ENCODE measurements at places on chromosomes 2 and 18.
A peak's percentile ranks its signal among the peaks of the same experiment; 100 is the strongest.

GRCh38 chr18:41025666-41026065 lies 929.4 kb upstream of the PIK3C3 start:
- DNase-seq, result no peak

GRCh38 chr18:27778925-27779324 lies 398.0 kb downstream of the CDH2 start:
- DNase-seq, result no peak

DNA sequence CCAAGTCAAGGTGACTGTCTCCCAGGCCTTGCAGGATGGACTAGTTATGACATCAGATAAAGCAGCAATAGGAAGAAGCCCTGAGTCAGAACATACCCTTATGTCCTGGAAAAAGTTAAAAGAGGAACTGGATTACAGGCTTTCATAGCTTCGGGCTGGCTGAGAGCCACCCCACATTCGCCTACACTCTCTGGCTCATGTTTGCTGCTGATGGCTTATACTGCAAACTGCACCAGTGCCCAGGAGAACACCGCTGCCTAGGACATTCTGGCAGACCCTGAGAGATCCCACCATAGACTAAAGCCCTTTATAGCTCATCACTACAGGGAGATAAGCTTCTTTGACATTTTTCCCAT lies 20.3 kb downstream of the SLC8A1 start:
- peak; percentile 29 for DNase-seq

DNA sequence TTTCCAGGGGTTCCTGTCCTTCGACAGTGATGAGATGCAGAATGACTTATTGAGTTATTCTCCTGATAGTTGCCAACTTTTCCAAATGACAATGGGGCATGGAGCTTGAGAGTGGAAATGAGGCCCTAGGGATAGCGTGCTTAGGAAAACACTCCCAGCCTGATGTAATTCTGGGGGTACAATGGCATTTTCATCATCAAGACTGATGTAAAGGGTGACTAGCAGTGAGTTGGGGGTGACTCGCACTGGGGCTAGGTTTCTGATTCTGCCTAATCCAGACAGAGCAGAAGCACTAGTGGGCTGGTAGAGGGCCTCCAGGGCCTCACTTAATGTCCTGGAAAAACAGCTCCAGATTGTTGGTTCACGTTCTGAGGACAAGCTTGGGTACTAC lies 34.0 kb upstream of the IL37 start:
- DNase-seq, result no peak

DNA sequence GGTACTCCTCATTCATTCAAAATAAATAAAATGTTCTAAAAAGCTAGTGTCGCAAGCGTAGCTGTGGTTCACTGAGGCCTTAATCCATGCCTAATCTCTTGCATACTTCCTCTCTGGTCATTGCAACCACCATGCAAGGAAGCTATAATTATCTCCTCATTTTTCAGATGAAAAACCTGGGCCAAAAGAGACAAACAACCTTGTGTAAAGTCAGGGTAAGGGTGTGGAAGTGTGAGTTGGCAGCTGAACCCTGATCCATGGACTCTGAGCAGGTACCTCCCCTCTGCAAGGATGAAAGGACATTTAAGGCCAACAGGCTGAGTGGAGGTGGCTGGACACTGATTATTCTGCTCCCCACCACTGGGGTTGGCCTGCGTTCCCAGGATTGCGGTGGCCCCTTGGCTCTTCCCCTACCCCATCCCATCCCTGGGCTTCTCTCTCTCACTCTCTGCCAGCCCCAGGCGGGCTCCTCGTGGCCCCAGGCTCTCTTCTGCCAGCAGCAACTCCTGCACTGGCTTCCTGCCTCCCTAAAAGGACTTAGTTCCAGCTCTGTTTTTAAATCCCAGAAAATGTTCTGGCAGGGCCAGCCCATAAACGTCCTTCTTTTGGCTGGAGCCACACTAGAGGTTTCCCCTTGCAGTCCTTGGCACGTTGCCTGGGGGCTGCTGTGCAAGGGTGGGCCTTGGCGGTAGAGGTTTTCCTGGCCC lies 72.0 kb upstream of the AFF3 start:
- no peak for DNase-seq

- DNase-seq, result peak; percentile 51
Observed at GRCh38 chr2:238127165-238128060, 11.1 kb upstream of the KLHL30 start.

DNA sequence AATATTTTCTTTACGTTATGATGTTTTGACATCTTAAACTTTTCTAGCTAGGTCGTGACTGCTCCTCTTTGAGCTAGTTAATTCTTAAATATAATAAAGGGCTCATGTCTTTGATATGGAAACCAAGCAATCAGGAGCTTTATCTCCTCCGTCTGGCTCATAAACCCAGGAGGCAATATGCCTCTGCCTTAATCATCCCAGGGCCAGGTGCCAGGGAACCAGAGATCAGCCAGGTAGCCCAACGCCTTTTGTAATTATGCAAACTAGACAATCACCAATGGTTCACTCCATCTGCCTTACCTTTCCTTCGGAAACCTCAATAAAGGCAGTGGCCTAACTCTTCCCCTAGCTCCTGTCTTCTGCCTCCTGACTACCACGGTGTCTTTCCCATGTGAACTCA lies 213.7 kb downstream of the KCNJ3 start:
- no peak for DNase-seq

- DNase-seq, result peak; percentile 25
Observed at GRCh38 chr2:18432999-18433398, 127.5 kb downstream of the RDH14 start.

- DNase-seq, result peak; percentile 29
Observed at GRCh38 chr2:69779258-69780001, 37.5 kb downstream of the ANXA4 start.

DNA sequence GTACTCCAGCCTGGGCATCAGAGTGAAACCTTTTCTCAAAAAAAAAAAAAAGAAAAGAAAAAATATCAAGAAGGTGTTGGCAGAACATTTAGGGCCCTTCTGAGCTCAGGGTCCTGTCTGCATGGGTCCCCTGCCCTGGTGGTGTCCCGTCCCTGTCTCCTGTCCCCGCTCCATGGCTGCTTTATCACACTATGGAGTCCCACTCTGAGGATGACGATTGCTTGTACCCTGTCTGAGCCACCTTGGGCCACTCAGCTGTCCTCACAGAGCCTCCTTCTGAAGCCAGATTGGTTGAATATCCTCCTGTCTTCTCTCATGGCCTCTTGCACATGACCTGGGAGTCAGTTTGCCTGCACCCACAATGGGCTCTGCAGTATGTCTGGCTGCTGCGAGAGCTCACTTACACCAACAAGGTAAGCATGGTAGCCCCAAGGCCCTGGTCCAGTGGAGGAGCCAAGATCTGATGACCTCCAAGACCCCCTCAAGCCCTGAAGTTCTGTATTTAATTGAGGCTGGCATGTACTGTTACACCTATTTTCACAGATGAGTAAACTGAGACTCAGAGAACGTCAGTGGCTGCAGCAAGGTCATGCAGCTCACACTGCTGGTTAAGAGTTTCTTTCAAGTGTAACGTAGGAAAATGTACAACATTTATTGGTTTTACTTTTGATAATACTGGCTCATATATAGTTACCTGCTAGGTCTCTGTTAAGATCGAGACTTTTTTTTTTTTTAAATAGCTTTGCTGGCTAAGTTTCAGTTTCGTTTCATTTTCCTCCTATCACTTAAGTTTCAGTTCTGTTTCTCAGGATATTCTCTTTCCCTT lies 16.9 kb upstream of the ZCCHC2 start:
- no peak for DNase-seq

- DNase-seq, result peak; percentile 68
Observed at GRCh38 chr18:58998401-58999203, 133.9 kb downstream of the ZNF532 start.

GRCh38 chr2:37775908-37776250 lies 104.4 kb upstream of the CDC42EP3 start:
- peak; percentile 61 for DNase-seq

GRCh38 chr2:88481691-88482336 lies 29.3 kb upstream of the FOXI3 start:
- DNase-seq, result peak; percentile 24

GRCh38 chr2:135023886-135024485 lies 23.3 kb downstream of the MAP3K19 start:
- no peak for DNase-seq

DNA sequence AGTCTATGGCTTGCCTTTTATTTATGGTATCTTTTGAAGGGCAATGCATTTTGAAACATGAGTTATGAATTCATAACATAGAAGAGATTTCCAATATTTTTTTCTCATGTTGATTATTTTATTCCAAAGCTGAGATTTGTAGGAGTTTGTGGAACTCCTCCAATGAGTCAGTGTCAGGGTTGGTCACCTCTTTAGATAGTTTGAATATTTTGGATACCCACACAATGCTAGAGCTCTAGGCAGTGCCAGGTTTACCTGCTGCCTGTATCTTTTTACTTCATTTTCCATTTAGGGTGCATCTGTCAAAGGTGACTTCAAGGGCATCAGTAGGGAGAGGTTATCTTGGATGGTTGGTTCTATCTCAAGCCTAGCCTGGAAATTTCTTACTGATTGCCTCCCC lies 152.7 kb downstream of the CERS6 start:
- no peak for DNase-seq

GRCh38 chr2:239726631-239727181 lies 298.4 kb downstream of the NDUFA10 start:
- no peak for DNase-seq

DNA sequence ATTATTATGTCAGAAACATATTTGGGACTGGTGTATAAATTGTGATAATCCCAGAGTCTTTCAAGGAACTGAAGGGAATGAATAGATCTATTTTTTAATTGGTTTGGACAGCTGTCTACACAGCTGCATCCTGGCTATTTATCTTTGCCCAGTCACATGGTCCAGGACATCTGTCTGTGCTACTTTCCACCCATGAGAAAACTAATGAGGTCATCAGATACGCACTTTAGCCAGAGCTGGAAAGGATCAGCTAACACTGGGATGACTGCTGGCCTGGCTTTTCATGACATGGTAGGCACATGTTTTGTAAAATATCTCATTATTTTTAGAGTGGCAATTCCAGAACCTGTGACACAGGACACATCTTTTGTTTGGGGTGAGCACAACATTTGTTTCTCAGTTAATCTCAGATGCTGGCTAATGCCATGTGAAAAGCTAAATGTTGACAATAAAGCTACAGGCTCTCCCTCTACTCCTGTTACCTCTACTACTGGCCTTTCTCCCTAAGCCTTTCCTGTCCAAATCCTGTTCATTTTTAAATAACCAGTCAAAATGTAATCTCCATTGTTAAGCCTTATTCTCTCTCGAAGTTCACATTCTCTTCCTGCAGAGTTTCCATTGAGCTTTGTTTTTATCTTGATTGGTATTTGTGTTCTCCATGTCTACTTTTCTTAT lies 500.7 kb downstream of the RIT2 start:
- DNase-seq, result peak; percentile 82

DNA sequence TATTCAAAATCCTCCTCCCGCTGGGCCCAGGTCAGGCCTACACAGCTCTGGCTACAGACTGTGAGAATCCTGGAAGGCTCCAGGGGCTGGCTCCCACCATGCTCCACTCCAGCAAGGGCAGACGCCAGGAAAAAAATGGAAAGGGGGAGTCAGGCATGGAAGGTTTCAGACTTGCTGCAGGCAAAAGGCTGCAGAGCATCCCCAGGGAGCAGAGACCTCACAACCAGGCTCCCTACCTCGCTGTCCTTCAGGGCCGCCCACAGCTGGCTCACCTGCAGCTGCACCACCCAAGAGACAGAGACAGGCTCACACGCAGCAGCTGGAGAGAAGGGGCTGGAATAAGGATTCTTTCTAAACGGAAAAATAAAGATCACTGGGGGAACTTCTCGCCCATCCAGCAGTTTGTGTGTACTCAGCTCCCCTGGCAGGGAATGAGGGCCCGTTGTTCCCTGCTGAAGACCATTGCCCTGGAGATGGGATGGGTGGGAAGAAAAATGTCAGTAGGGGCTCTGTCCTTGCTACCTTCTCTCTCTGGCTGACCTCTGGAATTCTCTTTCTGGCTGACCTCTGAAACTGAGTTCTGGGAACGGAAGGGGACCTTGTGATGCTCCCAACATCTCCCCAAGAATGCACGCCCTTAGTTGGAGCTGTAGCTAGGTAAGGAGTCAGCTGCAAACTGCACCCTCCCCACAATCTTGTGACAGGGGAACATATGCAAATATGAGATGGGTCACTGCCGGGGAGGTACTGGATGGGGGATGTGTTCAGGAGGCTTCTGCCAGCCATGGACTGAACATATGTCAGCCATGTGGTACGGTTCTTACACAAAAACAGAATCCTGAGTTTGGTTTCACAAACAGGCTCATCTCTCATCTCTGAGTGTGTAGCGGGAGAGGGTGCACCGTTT lies 34.5 kb downstream of the BCL2 start:
- DNase-seq, result no peak

DNA sequence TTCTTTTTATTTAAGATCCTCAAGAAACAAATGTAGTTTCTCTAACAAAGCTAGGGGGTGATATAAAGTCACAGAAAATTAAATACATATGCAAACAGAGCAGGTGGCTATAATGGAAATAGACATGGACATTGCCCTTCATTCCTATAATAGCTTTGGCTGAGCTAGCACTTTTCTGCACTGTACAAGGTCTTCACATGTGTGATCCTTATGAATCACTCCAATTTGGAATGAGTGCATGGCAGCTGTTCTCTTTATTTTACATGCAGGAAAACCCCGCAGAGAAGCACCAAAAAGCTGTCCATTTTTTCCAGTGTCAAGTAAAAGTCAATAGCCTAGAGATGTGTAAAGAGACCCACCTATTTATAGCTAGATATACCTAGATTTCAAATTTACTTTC lies 747.4 kb upstream of the SLC8A1 start:
- DNase-seq, result no peak

DNA sequence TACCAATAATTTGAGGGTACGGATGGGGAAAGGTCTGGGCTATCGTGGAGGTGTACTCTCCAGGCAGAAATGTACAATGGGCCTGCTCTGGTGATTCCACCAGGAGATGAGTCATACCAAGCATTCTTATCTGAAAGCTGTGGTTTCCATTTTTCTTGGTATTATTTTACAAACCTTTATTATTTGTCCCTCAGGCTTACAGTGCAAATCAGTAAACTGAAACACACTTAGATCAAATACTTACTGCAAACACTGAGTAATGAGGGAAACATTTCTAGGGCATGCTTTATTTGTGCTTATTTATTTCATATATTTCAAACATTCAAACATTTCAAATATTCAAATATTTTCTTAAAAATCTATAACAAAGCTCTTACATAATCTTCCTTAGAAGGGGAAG lies 319.8 kb downstream of the RND3 start:
- DNase-seq, result peak; percentile 74

DNA sequence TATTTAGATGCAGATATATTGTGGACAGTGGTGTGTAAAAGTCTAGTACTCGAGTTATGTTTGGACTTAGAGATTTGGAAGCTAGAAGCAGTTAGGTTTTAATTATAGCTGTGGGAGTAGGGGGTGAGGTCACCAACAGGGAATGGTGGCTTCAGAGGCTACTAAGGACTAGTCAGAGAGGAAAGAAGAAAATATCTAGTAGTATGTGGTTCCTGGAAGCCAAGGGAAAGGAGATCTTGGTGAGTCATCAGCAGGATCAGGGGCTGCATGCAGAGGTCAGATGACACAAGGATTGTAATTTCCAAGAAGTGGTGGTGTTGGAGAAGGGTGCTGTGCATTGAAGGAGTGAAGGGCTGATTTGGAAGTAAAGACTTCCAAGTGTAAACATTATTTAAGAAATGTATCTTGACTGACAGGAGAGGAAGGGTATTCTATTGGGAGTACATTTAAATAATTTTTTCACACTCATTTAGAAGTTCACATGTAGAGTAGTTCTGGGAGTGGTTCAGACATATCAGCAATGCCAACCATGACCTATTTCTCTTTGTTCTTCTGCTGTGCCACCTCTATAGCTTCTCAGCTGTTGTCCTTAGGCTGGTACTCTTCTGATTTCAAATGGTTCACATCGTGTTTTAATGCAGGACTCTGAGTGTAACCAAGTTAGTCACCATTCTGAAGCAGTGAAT lies 59.1 kb downstream of the ACSL3 start:
- DNase-seq, result peak; percentile 88
